ENCODE measurements at places on chromosomes 5 and 9.
A peak's percentile ranks its signal among the peaks of the same experiment; 100 is the strongest.

GRCh38 chr9:125600194-125600593 lies 106.8 kb downstream of the MAPKAP1 start:
- no peak for DNase-seq

DNA sequence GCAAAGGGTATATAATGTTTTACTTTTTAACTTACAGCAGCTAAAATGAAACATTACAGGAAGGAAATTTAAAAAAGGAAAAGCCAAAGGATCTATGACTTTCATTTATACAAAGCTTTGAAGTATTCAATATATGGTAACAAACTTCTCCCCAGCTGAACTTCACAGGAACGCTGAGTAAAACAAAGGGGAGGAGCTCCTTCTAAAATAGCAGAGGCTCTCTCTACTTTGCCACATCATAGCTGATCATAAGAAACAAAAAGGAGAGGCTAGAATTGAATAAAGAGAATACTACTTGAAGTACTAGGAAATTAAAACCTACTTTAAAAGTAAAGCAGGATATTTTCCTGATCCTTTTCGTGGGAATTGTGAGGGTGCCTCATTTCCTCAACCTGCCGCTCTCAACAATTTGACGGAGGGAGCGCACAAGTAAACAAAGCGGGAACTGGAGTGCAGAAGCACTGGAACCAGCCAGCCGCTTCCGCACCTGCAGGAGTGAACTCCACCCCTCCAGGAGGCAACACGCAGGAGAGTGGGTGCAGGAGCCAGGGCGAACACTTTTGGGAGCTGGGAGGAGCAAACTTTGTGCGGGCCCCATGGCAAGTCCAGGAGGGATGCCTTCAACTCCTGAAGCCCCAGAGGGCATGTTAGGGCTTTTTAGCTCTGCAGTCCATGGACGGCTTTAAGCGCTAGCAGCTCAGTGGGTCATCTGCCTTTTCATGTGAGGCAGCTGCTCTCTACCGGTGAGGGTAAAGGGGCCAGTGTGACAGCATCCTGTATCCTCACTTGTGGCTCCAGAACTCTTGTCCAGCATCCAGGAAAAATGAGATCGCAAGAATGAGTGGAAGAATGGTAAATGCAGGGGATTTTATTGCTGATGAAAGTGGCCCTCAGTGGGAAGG lies 757.4 kb downstream of the PTPRD start:
- DNase-seq, result no peak

- DNase-seq, result no peak
Observed at GRCh38 chr5:1471997-1472963, 27.0 kb upstream of the SLC6A3 start.

DNA sequence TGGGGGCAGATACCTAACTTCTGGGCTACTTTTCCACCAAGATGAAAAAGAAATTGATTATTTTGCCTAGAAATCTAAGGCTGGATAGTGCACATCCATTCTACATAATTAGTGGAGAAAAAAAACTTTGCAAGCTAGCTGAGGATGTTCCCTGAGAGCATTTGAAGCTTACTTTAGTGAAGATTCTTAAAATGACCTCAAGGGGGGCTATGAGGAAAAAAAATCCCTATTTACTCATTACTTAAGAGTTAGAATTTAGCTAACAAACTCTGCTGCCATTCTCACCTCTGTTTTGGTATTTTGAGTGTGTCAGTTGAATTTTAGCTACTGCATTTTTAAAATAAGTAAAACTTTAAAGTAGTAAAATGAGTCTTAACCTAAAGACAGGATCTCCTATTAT lies 9.2 kb upstream of the FGF10 start:
- no peak for DNase-seq

- DNase-seq, result no peak
Observed at GRCh38 chr9:120265791-120266190, 314.2 kb downstream of the CDK5RAP2 start.

- no peak for DNase-seq
Observed at GRCh38 chr5:110836851-110837250, 98.0 kb downstream of the SLC25A46 start.

DNA sequence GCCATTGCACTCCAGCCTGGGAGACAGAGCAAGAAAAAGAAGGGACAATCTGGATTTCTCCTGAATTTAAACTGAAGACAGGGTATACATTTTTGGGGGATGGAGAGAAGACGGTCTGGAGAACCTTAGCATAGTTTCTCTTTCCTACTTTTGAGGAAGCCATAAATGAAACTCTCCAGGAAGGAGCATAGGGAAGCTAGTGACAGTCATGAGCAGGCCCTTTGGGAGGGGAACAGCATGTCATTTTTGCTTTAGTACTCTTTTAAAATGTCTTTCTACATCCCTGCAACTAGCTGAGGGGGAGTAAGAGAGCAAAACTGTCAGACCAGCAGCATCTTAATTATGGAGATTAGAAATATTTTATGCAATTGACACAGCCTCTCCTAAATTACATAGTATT lies 8.2 kb upstream of the SLC44A1 start:
- DNase-seq, result no peak

- DNase-seq, result no peak
Observed at GRCh38 chr5:77758141-77758938, 17.8 kb downstream of the TBCA start.

DNA sequence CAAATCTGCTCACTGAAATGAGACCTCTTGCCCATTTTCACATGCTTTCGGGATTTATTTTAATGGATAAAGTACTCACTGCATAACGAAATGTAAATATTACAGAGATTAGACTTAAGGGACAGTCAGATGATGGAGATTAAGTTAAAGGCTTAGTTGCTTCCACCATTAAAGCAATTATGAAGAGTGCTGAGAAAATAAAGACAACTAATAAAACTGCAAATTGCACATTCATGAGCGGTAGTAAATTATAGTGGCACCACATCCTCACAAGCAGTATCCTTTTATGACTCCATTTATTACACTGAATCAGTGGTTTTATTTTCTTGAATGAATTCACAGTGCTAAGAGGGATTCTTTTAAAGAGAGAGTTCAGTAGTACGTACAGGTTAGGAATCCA lies 76.2 kb upstream of the TMED7 start:
- no peak for DNase-seq

GRCh38 chr5:38540314-38540713 lies 16.1 kb downstream of the LIFR start:
- no peak for DNase-seq

- no peak for DNase-seq
Observed at GRCh38 chr9:9054354-9054992, 1254.9 kb upstream of the DMAC1 start.

DNA sequence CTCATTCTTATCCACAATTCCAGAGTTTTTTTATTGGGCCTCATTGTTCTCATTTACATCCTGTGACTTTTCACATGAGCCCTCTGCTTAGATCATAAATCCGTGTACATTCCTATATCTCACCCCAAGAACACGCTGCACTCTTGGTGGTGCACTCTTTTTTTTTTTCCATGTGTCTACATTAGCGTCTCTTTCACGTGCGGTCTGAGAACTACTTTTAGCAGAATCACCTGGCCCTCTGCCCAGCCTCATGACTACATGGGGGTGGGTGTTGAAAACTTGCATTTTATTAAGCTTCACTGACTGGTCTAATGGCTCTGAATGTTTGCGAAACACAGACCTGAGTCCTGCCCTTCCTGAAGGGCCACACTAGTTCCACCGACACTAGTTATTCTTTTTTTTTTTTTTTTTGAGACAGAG lies 18.6 kb downstream of the C9orf57 start:
- no peak for DNase-seq

GRCh38 chr9:136392538-136393449 lies 7.2 kb downstream of the SNAPC4 start:
- no peak for DNase-seq

GRCh38 chr9:108211411-108211955 lies 644.3 kb downstream of the ACTL7B start:
- DNase-seq, result no peak

- no peak for DNase-seq
Observed at GRCh38 chr5:16505904-16506303, 40.3 kb upstream of the ZNF622 start.

DNA sequence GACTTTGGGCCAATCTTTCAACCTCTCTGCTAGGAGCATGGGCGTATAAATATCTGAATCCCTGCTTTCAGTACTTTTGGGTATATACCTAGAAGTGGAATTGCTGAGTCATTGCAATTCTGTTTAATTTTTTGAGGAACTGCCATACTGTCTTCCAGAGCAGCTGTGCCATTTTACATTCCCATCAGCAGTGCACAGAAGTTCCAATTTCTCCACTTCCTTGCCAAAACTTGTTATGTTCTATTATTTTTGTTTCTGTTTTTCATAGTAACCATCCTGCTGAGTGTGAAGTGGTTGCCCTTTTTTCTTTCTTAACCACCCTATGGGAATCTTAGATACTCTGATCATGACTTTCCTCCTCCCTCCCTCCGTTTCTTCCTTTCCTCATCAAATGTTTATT lies 11.1 kb upstream of the CCIN start:
- no peak for DNase-seq

- DNase-seq, result no peak
Observed at GRCh38 chr5:55633574-55634208, 78.4 kb downstream of the SLC38A9 start.

DNA sequence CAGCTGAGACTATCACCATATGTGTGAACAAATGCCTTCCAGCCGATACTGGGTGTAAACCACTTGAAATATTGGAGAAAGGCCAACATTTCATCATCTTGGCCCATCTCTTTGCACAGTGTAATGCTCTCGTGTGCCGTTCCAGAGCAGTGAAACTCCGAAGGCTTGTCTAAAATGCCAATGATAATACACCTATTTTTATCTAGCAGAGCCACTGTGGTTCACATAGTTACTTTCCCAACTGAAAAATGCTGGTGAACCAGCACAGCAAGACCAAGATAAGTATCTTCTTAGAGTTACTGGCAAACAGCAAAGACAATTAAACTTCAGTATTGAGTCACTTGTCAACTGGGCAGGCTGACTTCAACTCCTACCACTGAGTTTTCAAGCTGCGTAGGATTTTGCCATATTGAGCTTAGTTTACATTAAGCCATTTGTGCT lies 379.9 kb upstream of the ACTBL2 start:
- DNase-seq, result no peak

GRCh38 chr9:15461056-15461455 lies 38.4 kb downstream of the SNAPC3 start:
- no peak for DNase-seq

DNA sequence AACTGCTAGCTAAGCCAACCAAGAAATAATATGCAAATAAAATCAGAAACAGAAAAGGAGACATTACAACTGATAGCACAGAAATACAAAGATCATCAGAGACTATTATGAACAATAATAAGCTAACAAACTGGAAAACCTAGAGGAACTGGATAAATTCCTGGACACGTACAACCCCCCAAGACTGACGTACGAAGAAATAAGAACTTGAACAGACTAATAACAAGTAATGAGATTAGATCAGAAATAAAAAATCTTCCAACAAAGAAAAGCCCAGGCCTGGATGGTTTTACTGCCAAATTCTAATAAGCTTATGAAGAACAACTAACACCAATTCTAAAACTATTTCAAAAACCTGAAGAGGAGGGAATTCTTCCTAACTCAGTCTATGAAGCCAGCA lies 67.9 kb downstream of the EPB41L4A start:
- no peak for DNase-seq

DNA sequence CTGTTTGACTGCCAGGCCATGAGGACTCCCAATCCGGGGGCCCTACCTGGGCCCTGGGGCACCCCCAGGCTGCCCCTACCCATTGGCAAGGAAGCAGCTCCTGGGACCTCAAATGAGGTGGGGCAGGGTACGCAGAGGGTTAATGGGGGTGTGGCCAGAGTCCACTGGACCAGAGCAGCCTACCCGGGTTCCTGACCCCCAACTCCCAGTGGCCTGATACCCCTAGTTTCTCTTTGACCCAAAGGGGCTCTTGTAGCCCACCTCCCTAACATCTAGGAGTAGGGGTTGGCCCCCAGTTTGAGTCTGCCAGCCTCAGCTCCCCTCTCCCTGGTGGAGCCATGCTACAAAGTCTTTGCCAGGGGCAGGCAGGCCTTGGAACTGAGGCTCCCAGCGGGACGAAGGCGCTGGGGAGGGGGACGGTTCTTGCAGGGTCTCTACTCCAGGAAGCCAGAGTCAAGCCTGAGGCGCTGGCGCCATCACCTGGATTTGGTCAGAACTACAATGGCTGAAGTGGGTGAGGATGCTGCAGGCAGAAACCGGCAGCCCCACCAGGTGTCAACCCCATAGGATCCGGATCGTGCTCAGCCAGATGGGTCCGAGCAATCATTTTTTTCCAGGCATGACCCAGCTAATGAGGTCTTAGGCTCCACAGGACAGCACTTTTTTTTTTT lies 8.4 kb upstream of the CERCAM start:
- no peak for DNase-seq

GRCh38 chr5:177089825-177090641 lies 3.3 kb downstream of the FGFR4 start:
- no peak for DNase-seq

DNA sequence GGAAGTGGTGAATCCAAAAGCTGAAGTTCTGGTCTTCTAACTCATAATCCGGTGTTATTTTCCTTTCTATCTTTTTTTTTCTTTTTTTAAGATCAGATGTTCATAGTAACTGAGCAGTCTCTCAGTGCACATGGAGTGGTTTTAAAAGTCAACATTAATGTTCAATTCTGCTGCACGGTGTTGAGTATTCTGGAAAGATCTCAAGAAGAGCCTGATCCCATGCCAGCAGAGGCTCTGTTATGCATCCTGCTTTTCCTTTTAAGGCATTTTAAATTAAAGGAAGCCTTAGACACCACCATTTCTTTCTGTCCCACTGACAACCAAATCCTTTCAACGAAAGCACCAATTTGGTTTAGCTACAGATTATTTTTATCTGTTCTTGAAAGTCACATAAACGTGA lies 33.4 kb downstream of the SEMA5A start:
- DNase-seq, result no peak

GRCh38 chr5:165928971-165929370 lies 2362.5 kb upstream of the WWC1 start:
- no peak for DNase-seq

DNA sequence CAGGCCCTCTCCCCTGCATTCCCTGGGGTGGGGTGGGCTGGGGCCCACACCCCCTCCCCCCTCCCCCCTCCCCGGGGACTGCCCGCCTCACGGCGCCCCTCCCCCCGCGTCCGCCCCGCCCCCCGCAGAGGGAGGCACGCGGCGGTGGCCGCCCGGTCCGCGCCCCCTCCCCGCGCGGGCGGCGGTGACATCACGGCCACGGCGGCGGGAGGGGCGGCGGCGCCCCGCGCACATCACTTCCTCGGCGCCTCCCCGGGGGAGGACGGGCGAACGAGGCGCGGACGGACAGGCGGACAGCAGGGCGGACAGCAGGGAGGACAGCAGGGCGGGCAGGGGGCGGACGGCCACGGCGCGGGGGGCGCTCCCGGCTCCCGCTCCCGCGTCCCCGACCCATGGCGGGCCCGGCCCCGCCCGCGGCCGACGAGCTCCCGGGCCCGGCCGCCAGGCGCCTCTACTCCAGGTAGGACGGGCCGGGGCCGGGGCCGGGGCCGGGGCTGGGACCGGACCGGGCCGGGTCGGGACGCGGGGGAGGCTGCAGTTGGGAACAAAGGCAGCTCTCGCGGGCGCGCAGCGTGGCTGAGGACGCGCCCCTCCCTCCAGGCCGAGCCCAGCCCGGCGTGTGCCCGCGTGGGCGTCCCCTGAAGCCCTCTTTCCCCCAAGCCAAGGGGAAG lies at the start of gene GPSM1:
TSS of gene GPSM1 (plus strand) at position 236 of the 671 bp plus-strand sequence. CDS start at position 393, 157 bp downstream.
- DNase-seq, result peak; percentile 44

Data from stimulated activated CD8-positive, alpha-beta memory T cell treated with anti-CD3 and anti-CD28 coated beads, Interleukin-7, amount 100 ng/mL, for 4 hours (primary cell).